ENCODE measurements at places on chromosomes 13 and 19.
A peak's percentile ranks its signal among the peaks of the same experiment; 100 is the strongest.

- DNase-seq = peak; percentile 99
Observed at GRCh38 chr19:42051166-42052115, 18.6 kb downstream of the GRIK5 start.

DNA sequence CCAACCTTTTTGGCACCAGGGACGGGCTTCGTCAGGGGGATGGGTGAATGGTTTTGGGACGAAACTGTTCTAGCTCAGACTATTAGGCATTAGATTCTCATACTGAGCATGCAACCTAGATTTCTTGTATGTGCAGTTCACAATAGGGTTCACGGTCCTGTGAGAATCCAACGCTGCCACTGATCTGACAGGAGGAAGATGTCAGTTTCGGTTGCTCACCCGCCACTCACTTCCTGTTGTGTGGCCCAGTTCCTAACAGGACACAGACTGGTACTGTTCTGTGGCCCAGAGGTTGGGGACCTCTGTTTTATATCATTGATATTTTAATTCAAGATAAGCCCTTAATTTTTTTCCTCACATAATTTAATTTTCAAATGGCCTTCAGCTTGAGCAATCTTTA is 26.7 kb upstream of the TDRD3 start:
- DNase-seq = no peak

DNA sequence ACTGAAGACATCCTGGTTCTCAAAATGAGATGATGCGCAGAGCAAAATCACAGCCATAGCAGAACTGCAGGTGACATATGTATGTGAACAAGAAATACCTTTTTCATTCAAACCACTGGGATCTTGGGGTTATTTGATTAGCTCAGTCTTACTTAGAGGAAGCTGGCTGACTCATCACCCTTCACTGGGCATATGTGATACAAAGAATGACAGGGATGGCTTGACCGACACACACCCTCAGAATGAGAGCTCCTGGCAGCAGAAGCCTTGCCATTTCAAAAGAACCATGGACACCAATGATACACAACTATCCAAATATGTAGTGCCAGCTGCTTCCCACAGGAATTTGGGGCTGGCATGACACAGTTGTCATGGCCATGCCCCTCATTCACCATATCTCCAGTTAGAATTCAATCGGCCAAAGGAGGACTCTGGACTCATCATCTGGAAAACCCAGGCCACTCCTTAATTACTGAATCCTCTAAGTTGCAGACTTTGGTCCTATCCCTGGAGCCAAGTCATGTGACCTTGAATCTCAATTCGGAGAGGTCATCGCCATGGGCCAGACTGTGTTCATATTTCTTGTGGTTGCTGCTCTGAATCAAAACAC is 115.8 kb downstream of the KATNAL1 start:
- peak; percentile 31 for DNase-seq

- DNase-seq = no peak
Observed at GRCh38 chr13:78759704-78760103, 100.7 kb upstream of the OBI1 start.

- peak; percentile 45 for DNase-seq
Observed at GRCh38 chr19:45638930-45639729, at the start of gene EML2. TSS of gene EML2 (minus strand) at chr19:45639397. CDS start at chr19:45639376, 21 bp downstream.

DNA sequence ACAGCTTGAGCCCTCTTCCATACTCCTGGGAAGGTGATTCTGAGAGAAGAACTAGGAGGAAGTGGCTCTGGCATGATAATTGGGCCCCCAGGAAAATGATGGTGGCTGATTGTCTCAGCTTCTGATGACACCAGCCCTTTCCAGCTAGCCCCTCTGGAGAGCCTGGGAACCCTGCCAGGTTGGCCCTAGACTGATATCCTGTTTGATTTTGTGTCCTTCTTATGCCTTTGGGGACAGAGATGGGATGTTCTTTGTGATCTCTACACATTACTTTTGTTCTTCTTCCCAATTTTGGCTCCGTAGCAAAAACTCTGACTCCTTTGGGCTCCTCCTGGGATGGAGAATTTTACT is 39.7 kb downstream of the ERICH6B start:
- DNase-seq = no peak

- DNase-seq = no peak
Observed at GRCh38 chr19:6062961-6063575, 47.2 kb downstream of the RFX2 start.

DNA sequence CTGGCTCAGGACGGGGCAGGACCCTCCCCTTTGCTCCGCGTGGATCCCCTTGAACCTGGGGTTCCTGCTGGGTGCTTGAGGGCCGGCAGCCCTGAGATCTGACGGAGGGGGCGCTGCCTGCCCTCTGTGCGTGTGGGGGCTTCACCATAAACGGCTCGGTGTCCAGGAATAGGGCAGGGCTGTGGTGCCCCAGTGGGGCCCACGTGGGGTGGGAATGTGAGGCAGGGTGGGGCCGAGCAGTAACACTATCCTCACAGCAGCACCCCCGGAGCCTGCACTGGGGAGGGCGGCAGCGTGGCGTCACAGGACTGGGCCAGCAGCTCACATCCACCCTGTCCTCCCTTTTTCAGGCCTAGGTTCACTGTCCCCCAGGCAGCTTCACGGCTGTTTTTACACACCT is 38.0 kb downstream of the GAS6 start:
- no peak for DNase-seq

DNA sequence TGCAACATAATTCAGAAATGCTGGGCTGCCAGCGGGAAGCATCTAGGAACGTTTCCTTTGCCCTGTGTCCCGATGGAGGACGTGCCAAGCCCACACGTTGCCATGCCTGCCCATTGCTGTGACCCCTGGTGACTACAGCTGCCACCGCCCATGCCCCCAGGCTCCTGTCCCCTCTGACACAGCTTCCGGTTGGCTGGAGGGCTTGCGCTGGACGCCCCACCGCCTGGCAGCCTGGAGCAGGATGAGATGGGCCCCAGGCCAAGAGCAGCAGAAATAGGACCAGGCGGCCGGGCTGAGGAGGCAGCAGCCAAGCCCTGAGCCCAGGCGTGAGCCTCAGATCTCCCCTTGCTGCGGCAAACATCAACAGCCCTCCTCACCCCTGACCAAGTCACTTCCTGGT is 125.9 kb downstream of the COL4A2 start:
- no peak for DNase-seq

GRCh38 chr13:64869539-64869938 is 2360.6 kb downstream of the PCDH9 start:
- no peak for DNase-seq

GRCh38 chr13:73683746-73684145 is 450.5 kb downstream of the KLF12 start:
- DNase-seq = peak; percentile 45

- DNase-seq = peak; percentile 93
Observed at GRCh38 chr19:13843104-13843921, 33.6 kb upstream of the NANOS3 start.

- peak; percentile 55 for DNase-seq
Observed at GRCh38 chr13:110250258-110250891, 56.6 kb downstream of the COL4A1 start.

- DNase-seq = no peak
Observed at GRCh38 chr19:1094655-1094977, 559 bp downstream of the POLR2E start.

- DNase-seq = peak; percentile 59
Observed at GRCh38 chr19:14090509-14091080, at the start of gene SAMD1. TSS of gene SAMD1 (minus strand) at chr19:14090751.

- DNase-seq = no peak
Observed at GRCh38 chr13:59119475-59119874, 1044.3 kb downstream of the DIAPH3 start.

DNA sequence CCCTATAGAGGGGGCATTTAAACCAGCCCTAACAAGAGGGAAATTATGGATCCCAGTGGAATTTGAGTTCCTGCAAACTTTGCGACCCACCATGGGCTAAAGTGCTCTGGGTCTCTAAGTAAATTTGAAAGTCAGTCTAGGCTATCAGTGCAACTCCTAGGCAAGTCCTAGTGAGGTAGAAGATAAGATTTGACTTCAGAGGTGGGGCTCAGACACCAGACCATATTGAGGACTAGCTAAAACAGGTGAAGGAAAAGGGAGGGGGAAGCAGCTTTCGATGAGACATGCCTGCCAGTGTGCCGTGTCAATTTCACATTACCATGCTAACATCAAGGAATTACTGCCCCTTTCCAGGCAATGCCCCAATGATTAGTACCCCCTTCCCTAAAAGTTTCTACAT is 38.4 kb downstream of the CD320 start:
- no peak for DNase-seq

DNA sequence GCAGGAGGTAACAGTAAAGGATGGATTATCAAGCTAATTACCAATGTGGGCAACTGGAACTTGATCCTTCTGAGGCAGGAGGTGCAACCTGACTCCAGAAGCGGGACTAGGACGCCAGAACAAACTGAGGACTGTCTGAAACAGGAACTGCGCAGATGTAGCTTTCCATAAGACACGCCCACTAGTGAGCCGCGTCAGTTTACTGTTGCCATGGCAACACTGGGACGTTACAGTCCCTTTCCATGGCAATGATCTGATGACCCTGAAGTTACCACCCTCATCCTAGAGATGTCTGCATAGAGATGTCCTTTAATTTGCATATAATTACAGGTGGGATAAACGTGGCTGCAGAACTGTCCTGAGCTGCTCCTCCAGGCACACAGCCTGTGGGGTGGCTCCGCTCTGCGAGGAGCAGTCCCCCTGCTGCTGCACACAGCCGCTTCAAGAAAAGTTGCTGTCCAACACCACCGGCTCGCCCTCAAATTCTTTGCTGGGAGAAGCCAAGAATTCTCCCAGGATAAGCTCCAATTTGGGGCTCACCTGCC is 816.6 kb downstream of the UQCRFS1 start:
- no peak for DNase-seq

GRCh38 chr19:11570039-11570462 is 7.4 kb downstream of the ACP5 start:
- DNase-seq = no peak

- peak; percentile 67 for DNase-seq
Observed at GRCh38 chr13:74136084-74136658, 2.0 kb upstream of the KLF12 start.

GRCh38 chr19:5106971-5107370 is 138.1 kb downstream of the KDM4B start:
- DNase-seq = no peak

All from mammary epithelial cell (primary cell).